ENCODE measurements at places on chromosomes 3 and 15.
A peak's percentile ranks its signal among the peaks of the same experiment; 100 is the strongest.

DNA sequence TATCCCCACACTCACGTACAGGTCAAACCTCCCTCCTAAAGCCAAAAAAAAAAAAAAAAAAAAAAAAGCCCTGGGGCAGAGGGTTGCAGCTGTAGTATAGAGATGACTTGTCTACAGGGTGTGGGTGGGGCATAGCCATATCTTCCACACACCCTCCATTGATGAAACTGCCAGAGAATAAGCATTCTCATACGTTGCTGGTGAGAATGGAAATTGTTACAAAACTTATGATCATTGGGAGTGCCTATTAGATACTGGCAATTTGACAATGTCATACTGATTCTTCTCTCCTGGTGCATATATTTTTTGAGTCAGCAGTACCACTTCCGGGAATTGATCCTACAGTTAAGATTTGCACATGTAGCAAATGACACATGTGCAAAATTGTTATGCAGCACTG lies 11.0 kb upstream of the CTNNB1 start:
- DNase-seq: no peak

- DNase-seq: no peak
Measured at GRCh38 chr15:39181940-39182339, 398.9 kb upstream of the THBS1 start.

DNA sequence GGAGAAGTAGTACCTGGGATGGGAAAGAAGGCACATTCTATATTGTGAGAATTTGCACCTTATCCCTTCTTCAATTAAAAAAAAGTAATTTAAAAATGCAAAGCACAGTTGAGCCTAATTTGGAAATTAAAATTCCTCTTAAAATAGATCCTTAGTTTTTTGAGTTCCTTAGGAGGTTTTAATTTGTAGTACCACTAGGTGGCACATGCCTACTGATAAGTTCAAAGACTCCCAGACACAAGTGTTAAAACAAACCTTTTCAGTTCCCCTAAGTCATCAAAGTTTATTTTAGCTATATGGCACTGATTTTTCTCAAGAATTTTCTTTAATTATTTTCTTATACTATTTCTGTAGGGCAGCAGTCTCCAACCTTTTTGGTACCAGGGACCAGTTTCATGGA lies 127.6 kb upstream of the AZI2 start:
- peak; percentile 11 for DNase-seq

DNA sequence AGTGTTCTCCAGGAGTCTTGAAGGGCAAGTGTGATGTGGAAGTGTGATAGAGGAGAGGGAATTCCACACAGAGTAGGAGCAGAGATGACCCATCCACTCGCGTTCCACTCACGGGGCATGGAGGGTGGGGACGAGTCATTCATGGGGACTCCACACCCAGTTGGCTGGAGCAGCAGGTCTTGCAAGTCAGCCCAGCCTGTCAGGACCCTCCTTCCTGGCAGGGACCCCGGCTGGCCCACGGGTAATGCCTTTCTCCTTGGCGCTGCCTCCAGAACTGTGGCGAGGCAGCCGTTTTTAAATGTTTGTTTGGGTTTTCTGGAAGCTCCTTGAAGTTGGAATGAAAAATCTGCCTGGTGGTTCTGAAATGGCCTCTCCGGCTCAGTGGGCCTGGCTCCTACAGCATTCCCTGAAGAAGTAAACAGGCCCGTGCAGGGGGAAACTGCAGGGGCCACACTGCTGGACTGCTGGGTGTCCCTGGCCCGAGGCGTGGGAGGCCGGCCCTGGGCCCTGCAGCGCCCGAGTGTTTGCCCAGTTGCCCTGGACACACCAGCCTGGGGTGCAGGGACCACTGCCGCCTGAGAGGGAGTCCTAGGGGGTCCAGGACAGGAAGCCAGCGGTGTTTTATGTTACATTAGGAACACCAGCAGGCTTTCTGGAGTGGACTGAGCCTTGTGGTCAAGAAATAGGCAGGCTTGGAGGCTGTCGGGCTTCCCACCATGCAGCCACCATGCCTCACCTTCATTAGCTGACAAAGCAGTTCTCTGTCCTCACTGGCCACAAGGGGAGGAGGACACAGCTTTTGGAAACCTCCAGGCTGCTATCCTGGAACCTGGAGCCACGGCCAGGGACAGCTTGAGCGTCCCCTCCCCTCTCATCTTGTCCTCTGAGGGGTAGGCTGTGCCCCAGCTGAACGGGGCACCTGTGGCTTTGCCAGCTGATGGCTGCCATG lies 61.3 kb downstream of the CEMIP start:
- no peak for DNase-seq

- no peak for DNase-seq
Measured at GRCh38 chr3:32481791-32482631, 20.6 kb downstream of the CMTM6 start.

- no peak for DNase-seq
Measured at GRCh38 chr15:99414755-99415731, 150.7 kb upstream of the MEF2A start.

- no peak for DNase-seq
Measured at GRCh38 chr3:142106548-142106947, 42.8 kb downstream of the TFDP2 start.

Data from AG04450 (cell line).